ENCODE measurements at places on chromosomes 5 and 9.

GRCh38 chr5:169670769-169671525 is 33.9 kb downstream of the DOCK2 start:
- DNase-seq, result no peak

DNA sequence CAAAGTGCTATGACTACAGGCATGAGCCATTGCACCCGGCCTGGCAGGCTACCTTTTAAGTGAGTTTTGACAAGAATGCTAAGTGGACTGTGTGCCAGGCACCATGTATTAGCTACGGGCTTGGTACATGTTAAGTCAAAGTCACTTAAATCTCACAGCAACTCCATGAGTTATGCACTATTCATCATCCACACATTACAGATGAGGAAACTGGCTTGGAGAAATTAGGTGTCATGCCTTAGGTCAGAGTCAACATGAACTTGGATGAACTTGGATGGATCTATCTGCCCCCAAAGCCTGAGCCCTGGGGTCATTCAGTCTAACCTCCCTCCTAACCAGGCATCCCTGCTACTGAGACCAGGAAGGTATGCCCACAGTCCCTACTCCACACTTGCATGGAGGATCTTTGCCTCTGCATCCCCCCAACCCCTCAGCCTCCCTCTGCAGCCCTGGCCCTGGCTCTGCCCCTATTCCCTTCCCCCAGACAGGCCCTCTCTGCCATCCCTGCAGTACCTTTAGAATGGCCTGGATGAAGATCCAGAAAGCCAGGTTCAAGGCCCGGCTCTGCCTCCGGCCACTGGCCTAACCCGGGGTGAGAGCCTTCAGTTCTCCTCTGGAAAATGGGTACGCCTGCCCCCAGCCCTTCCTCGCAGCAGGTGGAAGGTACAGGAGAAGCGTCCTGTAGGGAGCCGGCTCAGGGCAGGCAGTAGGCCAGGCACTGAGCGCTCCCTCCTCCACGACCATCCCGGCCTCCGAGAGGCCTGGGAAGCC is 685 bp upstream of the ADGRD2 start:
- no peak for DNase-seq

GRCh38 chr5:84411832-84412605 is 27.3 kb upstream of the EDIL3 start:
- no peak for DNase-seq

GRCh38 chr5:174733091-174733690 is 8.8 kb downstream of the MSX2 start:
- no peak for DNase-seq

GRCh38 chr5:59264013-59264412 is 629.5 kb downstream of the PDE4D start:
- DNase-seq, result no peak

DNA sequence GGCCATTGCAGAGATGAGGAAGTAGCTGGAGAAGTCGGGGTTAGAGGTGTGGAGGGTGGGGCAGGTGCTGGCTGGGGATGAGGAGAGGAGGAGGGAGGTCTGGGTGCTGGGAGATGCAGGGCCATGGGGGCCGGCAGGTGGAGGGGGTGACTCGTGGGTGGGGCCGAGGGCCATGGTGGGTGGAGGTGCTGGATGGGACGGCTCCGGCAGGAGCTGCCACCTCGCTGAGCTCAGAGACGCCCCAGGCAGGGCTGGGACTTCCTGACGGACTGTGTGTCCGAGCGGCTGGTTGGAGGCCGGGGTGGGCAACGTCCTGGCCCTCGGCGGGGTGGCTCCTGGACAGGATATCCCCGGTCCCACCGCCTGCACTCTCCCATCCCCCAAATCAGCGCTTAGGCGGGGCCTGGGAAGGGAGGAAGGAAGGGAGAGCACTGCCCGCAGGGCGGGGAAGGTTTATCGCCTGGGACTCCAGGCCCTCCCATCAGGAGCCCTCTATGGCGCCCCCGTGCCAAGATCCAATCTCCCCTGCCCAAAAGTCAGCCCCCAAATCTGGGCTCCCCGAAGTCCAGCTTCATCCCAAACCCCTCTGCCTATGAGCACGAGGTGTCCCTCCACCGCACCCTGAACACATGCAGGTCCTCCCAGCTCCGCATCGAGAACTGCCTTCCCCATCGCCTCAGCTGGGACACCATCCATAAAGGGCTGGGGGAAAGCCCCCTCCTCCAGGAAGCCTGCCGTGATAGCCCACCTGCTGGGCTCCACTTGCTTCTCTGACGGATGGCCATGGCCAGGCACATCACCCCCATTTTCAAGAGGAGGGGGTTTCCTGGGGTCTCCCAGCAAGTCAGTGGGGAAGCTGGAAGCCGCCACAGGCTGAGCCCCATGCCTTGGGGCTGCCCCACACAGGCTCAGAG is 58.3 kb upstream of the NOTCH1 start:
- no peak for DNase-seq

DNA sequence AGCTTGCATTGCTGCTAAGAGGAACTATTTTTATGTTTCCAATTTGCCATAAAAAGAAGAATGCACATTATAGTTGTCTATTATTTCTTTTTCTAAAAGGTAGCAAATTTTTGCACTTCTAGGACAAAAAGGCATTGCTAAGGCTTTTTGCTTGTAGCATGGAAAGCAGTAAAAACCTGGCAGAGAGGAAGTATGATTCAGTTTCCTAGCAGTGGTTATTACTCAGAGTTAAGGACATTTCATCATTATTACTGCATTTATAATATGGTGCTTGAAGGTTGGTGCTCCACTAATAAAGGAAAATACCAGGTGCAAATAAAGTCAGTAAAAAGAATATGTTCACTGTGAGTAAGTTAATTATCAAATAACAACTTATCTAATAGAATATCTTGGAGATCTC is 179.8 kb upstream of the PLPPR1 start:
- no peak for DNase-seq

DNA sequence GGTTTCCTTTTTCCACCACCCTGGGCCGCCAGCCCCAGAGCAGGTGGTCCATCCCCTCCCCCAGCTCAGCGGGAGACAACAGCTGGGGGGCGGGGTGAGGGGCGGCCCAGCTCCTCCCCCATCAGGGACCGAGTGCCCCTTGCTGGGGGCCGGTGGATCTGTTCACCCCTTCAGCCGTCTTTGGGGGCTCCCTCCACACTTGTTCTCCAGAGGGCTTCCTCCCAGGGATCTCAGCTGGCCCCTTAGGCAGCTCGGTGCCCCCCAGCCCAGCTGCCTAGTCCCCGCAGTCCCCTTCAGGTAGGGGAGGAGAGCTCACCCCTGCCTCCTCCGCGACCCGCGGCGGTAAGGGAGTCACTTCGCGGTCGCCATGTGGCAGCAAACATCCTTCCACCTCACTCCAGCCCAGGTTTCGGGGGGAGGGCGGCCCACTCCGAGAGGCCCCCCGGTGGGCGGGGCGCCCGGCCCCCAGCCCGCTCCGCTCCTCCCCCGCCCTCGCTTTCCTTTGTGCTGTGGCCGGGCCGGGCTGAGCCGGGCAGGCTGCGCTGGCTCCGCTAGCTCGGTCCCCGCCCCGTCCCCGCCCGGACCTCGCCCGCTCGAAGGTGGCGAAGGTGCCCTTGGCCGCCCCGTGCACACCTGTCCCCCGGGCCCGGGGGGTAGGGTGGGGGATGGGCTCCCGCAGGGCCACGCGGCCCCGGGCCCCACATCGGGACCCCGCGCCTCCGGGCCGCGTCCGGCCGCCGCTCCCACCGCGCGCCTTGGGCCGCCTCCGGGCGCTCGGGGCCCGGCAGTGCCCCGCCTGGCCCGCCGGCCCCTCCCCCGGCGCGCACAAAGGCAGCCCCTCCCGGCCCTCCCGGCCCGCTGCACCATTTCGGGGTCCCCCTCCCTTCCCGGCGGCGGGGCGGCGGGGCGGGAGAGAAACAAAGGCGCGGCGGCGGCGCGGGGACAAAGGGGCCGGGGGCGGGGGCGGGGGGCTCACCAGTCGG is 683 bp downstream of the DBN1 start:
- DNase-seq, result no peak

DNA sequence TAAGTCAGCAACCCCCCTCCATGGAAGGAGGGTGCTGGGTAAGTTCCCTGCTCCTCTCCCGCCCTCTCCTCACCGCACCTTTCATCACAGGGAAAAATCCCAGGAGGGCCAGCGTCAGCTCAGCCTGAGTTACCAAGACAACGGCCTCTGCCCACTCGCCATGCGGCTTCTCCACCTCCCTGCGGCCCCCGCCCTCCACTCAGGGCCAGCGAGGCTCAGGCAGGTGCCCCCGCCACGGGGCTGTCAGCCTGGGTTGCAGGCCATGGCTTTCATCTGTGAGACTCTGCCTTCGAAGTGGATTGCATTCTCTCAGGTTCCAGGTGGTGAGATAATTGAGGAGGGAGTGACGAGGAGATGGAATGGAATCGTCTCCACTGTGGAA is 27.2 kb upstream of the LAMC3 start:
- DNase-seq, result no peak

GRCh38 chr9:69313175-69313574 is 11.8 kb upstream of the ENTREP1 start:
- DNase-seq, result no peak

- no peak for DNase-seq
Observed at GRCh38 chr5:61784341-61784740, 452.3 kb downstream of the ZSWIM6 start.

DNA sequence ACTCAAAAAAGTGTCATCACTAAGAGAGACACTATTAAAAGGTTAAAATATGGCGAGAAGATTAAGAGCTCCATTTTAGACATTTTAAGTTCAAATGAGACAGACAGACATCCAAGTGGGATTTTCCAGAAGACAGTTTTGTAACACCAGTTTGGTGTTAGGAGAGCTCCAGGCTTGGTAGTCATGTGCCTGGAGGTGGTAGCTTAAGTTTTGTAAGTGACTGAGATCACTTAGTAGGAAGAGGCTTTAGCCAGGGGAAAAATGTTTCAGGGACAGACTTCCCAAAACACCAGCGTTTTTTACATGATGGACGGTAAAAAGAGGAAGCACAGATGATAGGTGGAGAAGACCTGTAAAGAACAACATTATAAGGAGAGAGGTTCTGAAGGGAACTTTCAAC is 150.3 kb downstream of the GIN1 start:
- DNase-seq, result no peak

DNA sequence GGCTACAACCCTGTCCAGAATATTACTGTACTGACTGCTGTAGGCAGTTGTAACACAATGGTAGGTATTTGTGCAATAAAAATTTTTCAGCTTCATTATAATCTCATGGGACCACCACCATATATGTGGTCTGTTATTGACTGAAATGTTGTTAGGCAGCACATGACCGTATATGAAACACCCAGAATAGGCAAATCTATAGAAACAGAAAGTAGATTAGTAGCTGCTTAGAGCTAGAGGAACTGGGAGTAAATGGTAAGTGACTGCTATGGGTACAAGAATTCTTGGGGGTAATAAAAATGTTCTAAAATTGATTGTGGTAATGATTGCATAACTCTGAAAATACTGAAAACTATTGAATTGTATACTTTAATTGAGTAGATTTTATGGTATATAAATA is 185.7 kb downstream of the ESM1 start:
- no peak for DNase-seq

DNA sequence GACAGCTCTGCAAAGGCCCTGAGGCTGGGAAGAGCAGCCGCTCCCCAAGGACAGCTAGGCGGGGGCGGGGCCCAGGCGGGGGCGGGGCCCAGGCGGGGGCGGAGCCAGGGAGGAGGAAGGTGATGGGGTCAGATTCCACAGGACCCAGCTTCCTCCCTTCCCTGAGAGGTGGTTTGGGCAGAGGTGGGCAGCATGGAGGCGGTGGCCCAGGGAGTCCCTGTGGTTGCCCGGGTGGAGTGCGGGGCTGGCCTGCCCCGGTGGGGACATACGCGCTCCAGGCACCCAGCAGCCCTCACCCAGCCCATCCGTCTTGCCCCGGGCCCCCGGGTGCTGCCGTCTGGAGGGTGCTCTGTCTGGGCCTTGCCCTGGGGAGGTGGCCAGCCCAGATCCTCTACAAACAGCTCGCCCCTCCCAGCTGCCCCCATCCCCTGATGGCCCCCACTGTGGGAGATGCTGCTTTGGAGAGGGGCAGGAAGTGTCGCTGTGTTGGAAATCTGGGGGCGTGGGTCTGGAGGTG is 11.0 kb upstream of the RNU6ATAC start:
- DNase-seq, result no peak

DNA sequence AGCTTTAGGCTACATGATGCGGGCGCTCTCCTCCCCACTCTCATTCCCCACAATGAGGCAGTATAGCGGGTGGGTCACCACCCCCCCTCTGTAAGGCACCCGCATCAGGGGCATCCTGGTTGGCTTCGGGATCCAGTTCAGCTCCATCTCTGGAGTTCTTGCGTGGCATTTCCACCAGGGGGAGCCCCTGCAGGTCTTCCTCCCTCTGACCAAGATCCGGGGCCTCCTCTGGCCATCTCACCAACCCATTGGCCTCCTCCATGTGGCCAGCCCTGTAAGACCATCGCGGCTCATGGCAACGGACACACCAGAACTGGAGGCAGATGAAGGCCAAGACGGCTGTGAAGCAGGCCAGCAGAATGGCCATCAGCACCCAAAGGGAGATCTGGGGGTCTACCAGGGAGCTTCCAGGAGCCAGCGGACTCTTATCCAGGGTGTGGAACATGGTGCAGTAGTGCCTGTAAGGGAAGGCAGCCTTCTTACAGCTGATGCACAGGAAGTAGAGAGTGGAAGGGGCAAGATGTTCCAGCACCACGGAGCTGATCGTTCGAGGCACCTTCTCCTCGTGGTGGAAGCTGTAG is 77.0 kb downstream of the CYFIP2 start:
- no peak for DNase-seq

DNA sequence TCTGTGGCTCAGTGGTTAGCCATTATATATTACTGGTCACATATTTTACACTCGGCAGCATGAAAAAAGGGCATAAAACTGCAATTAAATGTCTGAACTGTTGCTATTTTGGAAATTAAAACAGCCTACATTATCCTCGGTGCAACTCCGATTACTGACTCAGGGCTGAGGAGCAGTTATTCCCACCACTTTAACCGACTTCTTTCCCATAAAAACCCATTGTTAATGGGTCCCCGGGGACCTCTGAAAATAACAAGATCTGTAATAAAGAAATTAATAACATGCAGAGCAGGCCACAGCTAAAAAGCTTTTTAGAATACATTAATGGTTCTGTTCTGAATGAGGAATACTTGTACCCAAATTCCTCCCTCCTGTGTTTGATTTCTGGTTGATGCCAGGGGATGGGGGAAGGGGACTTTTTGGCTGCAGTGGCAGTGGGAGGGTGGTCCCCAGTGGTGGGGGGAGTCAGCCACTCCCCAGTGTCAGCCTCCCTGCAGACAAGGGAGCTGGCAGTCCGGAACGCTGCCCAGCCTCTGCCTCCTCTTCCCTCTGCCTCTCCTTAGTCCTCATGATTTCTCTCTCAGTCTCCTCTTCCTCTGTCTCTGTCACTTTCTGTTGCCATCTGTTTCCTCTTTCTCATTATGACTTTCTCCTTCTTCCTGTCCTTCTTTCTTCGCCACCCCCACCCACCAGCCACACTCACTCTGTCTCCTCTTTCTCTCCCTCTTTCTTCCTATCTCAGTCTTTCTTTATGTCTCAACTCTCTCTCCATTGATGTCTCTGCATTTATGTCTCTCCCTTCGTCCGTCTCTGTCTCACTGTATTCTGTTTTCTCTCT is 59.0 kb upstream of the ZBTB43 start:
- DNase-seq, result no peak
